Activated CD8-positive, alpha-beta T cell treated with anti-CD3 and anti-CD28 coated beads, Interleukin-2, amount 10 ng/mL, durations not matched to agents 7 days and 5 days (primary cell): ENCODE measurements at places on chromosomes 6 and 20. TPM values are rescaled to one million over a fixed set of nuclear protein-coding genes. Genes with fewer than 3 reads are reported as not detected.

The CFAP206 gene
- total RNA-seq = not detected

The HSPA1L gene
- total RNA-seq = 3.1 TPM

The TMX4 gene
- 24.9 TPM for total RNA-seq

The PPP1R16B gene
- total RNA-seq = 63.4 TPM

The VIP gene
- not detected for total RNA-seq

DNA sequence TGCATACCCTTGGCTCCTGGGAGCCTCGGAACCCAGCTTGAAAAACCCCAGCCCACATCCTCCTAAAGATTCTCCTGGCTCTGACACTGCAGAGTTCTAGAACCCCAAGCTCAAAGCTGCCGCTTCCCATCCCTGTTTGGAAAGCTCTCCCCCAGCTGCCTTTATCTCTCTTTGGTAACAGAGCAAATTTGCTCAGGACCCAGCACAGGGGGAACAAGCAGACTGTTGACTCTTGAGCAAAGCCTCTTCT lies 38.9 kb downstream of the HNF4A start:
- no peak for DNase-seq

DNA sequence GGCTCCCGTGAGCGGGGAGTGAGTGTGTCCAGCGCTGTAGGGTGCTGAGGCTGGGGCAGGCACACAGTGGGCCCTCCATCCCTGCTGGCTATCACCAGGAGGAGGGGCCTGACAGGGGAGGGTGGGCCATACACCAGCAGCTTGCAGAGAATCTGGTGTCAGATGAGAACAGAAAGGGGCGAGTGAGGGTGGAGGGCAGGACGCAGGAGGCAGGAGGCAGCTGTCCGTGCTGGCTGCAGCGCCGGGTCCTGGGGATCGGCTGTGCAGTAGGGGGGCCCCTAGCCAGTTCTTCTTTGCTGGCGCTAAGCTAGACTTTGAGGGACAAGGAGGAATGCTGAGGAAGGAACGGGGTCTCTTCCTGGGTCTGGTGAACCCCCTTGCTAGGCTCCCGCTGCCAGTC lies 1.6 kb upstream of the CABLES2 start:
- no peak for DNase-seq

DNA sequence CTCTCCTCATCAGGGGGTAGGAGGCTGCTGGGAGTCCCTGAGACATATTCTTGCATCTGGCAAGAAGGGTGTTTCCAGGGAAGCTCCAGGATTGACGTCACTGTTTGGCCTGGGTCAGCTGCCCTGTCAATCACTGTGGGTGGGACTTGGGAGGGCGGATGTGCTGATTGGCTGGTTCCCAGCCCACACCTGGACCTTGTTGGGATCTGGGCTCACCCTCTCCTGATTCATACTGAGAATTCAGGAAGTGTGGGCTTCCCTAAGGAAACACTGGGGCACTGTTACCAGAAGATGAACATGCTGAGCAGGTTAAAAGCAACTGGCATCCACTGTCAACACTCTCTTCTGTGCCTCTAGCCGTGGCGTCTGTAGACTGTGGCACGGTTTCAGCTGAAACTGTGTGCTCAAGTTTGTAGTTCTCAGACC lies 36.5 kb downstream of the CDH26 start:
- DNase-seq = peak; percentile 5
